ENCODE measurements at places on chromosomes 6 and 20.

DNA sequence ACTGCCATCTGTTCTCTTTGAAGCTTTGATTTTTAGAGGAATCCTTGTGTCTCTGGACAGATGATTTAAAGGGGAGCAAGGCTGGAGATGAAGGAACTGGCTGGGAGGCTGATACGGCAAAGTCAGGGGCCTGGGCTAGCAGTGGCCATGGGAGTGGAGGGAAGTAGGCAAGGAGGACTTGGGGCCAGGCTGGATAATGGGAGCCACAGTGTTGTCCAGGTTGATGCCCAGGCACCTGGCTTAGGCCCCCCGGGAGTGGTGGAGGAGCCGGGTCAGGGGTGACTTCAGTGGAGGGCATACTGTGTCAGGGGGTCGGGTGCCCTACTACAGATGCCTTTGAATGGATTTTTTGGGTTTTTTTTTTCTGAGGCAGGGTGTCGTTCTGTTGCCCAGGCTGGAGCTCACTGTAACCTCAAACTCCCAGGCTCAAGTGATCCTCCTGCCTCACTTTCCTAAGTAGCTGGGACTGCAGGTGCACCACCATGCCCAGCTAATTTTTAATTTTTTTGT is 45.0 kb downstream of the EFCAB8 start:
- no peak for DNase-seq

- DNase-seq: no peak
Measured at GRCh38 chr6:120157873-120158272, 808.3 kb upstream of the MAN1A1 start.

DNA sequence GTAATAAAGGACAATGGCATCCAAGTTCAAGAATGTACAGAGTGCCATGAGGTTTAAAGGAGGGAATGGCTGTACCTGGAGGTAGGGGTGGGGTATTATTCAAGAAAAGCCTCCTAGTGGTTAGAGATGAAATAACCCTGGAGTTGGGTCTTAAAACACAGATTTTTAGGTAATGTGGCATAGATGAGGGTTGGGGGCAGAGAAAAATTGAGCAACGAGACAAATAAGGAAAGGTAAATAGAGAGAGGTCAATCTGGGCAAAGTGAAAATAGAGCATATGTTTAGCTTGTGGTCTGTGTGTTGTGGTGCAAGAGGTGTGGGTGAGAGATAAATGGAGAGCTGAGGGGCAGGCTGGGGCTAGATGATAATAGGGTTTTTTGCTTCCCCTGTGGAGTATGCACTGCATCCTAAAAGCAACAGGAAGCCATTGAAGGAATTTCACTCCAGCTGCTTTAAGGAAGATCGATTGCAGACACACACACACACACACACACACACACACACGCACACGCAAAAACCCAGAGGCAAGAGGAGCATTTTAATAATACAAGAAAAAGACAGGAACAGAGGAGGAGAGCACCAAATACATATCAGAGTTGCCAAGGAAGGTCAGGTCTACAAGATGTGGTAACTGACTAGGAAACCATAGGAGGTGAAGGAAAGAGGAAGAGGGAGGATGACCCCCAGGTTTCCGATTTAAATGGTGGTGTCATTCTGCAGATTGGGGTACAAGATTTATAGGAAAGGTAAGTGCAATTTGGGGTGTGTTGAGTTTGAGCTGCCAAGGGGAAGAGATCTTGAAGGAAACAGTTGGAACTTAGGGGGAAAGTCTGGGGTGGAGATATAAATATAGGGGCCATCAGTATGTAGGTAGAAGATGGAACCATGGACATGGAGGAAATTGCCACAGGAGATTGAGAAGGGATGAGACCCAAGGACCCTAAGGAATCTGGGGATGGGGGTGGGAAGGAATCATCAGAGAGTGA is 31.3 kb upstream of the ADGRF1 start:
- DNase-seq: no peak

DNA sequence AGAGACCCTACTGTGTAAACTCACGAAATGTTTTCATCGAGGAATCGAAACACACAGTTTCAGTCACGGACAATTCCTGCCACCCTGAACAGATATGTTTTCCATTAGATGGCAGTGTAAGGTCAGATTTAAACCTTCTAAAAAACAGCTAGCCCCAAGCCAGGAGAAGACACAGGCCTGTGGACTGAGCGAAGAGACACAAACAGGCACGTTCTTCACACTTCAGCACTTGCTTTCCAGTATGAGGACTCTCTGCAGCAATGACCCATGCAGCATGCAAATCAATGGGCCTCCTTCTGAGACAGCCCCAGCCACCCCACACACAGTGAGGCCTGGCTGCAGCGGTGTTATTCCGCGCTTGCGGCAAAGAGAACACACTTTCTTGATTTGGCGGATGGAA is 31.9 kb downstream of the HUS1B start:
- DNase-seq: no peak

DNA sequence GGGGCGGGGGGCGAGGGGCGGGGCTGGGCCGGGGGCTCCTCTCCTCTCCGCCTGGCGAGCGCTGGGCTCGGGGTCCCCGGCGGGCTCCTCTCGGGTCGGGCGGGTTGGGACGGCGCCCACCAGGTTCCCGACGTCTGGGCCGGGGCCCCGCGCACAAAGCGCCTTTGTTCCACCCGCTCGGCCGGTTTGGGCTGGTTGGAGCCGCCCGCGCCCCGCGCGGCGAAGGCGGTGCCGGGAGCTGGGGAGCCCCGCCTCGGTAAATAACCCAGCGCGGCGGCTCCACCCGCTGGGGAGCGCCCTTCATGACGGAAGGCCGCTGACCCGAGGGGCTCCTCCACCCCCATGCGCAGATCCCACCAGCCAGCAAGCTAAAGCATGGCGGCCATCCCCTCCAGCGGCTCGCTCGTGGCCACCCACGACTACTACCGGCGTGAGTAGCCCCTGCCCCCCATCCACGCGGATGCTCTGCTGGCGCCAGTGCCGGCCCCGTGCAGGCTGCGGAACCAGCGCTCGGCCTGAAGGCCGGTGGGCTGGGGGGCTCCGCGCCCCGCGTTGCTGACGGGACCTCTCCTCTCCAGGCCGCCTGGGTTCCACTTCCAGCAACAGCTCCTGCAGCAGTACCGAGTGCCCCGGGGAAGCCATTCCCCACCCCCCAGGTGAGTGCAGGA is 503 bp downstream of the PPDPF start:
- DNase-seq: peak; percentile 83

- DNase-seq: no peak
Measured at GRCh38 chr20:21358737-21359136, 38.6 kb downstream of the NKX2-4 start.

- DNase-seq: no peak
Measured at GRCh38 chr6:144824018-144824417, 538.9 kb downstream of the UTRN start.

GRCh38 chr20:49045440-49046086 is 549 bp upstream of the CSE1L start:
- DNase-seq: no peak

DNA sequence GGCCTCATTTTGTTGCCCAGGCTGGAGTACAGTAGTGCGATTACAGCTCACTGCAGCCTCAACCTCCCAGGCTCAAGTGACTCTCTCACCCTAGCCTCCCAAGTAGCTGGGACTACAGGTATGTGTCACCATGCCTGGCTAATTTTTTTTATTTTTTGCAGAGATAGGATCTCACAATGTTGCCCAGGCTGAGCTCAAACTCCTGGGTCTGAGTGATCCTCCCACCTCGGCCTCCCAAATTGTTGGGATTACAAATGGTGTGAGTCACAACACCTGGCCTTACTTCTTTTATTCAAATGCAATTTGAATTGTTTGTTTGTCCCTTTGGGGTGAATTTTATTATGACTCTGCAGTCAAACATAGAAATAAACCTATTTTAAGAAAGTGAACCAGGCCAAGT is 131.7 kb upstream of the SLC22A16 start:
- no peak for DNase-seq

GRCh38 chr6:167567142-167568033 is 242.5 kb downstream of the TTLL2 start:
- DNase-seq: no peak

DNA sequence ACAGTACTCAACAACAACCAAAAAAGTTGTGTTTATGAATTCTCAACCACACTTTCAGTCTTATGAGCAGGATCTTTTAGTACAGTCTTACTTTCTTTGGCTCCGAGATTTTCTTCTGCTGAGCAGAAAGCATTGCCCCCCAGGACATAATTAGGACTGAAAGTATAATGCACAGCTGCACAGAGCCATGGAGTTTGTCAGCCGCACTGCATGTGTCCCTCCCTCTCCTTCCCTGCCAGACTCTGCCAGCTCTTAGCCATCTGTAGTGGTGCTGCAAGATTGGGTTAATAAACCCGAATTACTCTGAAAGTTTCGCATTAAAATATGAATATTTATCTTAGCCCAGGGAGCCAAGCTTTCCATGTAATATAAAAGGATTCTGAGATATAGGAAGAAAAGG is 179.6 kb upstream of the PTCHD4 start:
- no peak for DNase-seq

- no peak for DNase-seq
Measured at GRCh38 chr6:161362266-161362665, 88.4 kb upstream of the AGPAT4 start.

DNA sequence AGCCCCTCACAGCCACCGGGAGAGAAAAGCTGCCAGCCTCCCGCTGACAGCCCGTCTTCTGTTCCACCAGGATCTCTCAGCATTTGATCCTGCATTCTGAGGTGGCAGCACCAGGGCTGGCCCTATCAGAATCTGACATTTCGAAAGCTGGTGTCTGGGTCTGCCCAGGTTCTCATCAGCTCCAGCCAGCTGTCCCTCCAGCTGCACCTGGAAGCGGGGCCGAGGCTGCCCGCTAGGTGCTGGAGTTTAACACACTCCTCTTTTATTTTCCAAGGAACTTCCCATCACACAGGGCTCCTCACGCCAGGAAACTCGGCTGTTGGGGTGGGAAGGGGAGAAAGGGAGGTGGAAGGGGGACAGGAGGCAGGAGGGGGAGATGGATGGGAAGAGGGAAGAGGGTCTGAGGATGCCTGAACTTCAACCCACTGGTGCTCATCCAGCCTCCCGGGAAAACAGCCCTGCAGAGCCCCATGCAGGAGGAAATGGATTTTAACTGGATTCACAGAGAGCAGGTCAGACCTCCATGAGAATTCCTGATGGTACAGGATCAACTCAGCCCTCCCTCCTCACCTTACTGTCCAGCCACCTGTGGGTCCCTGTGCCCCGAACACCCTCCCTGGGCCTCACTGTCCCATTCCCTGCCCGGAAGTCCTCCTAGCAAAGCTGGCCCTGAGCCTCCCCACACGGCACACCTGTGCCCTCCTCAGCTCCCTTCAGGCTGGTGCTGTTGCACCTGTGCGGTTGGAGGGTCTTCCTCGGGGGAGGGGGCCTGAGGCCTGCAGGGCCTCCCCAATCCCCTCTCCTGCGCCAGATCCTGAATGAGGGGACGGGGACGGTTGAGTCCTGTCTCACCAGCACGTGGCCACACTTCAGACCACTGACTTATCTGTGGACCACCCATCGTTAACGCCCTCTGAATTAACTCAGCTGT is 3.9 kb upstream of the LSM14B start:
- no peak for DNase-seq

DNA sequence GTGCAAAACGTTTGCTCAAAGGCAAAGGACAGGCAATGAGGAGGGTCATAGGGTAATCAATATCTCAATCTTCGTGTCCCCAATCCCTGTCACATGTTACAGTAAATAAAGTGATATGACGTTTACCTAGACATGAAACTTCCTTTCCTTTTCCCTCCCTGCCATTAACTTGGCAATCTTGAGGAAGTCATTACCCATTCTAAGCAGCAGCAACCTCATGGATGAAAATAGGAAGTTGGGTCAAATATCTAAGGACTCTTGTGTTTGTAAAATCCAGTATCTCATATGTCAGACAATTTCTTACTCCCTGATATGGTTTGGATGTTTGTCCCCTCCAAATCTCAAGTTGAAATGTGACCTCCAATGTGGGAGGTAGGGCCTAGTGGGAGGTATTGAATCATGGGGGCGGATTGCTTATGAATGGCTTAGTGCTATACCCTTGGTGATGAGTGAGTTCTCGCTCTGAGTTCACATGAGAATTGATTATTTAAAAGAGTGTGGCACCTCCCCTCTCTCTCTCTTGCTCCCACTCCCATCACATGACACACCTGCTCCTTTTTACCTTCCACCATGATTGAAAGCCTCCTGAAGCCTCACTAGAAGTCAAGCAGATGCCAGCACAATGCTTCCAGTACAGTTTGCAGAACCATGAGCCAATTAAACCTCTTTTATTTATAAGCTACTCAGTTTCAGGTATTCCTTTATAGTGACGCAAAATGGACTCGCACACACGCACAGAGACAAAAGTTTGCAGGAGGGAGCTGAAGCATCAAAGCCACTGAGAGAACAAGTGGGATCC is 545.9 kb upstream of the JARID2 start:
- no peak for DNase-seq

- DNase-seq: no peak
Measured at GRCh38 chr20:21520702-21521595, 7.1 kb upstream of the NKX2-2 start.

DNA sequence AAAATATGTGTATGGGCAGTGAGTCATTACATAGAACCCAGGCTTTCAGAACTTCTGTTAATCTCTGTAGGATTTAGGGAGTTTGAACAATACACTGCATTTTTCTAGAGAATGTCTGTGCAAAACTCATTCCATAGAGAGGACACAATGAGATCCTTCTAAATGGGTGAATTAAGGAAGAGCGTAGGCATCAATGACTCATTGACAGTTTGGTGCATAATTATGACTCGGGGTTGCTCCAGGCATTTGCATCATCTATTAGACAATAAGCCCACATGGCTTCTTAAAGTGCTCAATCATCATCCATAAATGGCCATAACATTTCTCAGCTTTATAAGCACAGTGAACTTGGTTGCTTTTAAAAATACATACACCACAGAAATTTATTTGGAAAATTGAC is 625.5 kb downstream of the CDH26 start:
- no peak for DNase-seq

DNA sequence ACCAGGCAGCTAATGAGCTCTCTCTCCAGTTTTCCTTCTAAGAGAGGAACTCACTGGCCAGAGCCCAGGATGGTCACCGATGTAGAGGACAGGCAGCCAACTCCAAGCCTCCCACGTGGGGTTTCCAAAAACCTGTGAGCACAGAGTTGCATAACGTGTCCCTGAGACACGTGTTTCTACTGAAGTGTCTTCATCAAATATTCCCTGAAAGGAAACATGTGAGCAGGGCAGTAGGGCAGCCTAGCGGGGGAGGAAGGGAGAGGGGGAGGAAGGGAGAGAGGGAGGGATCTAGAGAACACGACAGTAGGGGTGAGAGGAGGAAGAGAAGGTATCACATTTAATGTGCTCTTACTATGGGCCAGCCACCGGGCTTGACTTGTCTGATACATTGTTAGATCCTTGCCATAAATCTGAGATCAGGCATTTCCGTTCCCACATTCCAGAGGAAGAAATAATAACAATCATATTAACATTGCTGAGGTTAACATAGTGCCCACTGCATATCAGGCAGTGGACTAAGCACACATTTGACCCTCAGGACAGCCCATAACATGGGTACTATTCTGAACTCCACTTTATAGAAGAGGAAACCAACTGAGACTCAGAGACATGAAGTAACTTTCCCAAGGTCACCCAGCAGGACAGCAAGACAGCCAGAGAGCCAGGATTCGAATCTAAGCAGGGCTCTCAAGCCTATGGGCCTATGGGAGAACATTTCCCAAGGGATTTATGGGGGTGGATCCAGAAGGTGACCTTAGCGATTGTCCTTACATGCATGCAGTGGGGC is 4.5 kb upstream of the SYS1 start:
- DNase-seq: peak; percentile 64

GRCh38 chr6:89100114-89100513 is 17.8 kb downstream of the SRSF12 start:
- no peak for DNase-seq
